Lung microvascular endothelial cell (primary cell): ENCODE measurements at places on chromosomes 6 and 20.

DNA sequence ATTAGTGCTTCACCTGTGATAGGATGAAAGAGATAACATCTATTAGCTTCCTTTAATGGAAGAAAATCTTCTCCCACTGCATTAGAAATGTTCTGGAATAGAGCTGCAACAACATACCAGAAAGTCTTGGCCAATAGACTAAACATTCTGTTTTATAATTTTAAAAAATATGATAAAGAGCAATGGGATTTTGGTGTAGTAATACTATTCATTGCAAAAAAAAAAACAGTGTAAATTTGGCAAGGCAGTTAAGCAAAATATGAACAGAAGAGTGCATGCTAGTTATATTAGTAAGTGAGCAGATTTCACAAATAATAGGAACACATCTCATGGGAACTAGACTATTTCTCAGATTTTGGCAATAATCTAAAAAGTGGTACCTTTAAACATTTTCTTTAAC is 43.3 kb downstream of the SOX4 start:
- no peak for DNase-seq

DNA sequence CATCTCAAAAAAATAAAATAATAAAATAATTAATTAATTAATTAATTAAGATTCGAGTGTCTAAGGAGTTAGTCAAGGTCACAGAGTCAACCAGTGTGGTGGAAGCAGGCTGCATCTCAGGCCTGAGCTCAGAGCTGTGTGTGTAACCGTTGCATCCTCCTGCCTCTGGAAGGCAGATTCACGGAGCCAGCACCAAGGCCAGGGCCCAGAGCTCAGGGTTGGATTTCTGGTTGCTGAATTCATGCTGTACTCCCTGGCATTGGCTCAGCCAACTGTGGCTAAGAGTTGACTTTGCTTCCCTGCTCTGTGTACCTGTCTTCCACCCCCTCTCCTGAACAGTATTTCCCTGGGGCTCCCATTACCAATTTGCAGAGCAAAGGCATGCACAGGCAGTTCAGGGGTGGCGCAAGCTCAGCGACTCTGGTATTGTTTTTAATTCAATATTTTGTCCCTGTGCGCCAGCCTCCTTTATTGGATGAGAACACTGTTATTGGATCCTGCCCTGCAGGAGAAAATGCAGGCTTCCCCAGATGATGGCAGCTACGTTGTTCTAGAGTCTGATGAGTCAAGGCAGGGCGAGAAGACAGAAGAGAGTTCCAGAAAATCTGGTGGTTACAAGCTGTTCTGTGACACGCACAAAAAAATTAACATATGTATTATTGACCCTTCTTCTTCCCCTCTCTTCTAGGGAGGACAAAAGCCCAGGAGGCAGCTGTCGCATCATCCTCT is 12.3 kb upstream of the CTNNBL1 start:
- DNase-seq, result no peak

DNA sequence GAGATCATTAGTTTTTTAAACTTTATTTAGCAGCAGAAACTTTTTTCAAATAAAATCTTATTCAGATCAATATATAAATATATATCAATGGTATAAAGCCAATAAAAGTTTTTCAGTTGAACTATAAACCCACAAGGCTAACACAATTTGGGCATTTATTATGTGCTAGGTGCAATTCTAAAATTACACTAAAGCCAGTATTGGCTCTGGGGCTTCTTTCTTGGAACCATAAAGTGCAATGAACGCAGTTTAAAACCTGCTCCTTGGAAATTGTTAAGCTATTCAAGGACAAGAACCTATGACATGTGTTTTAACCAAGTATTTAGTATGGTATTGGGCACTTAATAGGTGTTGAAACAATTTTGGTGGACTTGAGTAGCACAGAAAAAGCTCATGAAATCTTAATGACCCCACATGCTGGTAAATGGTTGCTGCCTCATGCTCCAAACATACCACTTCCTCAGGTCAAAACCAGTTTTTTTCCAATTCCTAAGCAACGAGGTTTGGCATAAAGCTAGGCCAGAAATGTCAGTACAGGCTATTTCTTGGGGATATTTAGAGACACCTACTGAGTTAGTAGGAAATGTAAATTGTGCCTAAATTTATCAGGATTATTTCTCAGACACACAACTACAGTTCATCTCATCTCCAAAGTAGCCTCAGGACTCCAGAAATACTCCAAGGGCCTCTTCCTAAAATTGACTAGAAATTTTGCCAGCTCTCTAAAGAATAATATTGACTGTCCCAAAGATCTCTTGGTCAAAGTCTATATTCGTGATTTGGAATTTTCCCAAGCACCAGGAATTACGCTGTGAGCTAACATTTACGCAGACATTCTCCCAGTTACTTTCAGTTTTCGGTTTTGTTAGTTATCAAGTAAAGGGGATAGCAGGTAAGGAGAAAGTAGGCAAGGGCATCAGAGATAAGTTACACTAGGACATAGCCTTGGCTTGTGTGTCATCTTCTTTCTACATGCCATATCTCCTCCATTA is 90.9 kb upstream of the LGSN start:
- DNase-seq, result no peak

DNA sequence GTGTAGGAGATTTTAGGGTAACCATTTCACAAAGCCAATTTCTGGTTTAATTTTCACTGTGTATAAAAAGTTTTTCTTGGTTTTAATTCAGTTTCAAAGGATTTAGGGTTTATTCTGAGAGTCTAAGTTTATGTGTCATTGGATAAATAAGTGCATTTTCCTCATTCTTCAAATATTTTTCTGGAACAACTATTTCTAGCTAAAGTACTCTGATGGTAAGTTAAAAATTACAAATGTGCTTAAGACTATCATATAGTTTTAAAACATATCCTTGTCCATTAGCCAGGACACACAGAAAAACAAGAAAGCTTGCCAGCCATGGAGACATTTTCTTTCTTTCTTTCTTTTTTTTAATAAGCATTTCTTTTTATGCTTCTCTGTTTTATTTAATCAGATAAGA is 333.0 kb downstream of the RFPL4B start:
- no peak for DNase-seq

DNA sequence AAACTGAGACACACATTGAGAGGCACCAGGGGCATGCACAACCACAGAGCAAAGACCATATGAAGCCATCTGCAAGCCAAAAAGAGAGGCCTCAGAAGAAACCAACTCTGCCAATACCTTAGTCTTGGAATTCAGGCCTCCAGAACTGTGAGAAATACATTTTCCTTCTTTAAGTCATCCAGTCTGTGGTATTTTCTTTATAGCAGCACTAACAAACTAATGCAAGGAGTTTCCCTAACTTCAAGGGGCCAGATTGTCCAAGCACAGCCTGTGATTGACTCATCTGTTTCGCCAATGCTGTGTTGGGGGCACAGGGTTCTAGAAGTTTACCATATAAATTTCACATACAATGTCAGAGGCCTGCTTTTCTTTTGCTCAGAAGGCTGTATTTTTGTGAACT is 364.6 kb downstream of the GJA1 start:
- DNase-seq, result no peak

DNA sequence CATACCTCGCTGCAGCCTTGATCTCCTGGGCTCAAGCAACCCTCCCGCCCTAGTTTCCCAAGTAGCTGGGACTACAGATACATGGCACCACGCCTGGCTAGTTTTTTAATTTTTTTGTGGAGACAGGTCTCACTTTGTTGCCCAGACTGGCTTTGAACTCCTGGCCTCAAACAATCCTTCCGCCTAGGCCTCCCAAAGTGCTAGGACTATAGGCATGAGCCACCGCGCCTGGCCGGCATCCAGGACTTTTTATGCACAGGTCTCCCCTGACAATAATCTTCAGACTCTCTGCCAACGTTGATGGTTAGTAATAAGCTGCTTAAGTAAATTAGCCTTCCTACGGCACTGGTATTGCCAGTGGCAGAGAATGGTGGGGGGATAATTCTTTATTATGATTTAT is 110.5 kb upstream of the MTHFD1L start:
- no peak for DNase-seq

DNA sequence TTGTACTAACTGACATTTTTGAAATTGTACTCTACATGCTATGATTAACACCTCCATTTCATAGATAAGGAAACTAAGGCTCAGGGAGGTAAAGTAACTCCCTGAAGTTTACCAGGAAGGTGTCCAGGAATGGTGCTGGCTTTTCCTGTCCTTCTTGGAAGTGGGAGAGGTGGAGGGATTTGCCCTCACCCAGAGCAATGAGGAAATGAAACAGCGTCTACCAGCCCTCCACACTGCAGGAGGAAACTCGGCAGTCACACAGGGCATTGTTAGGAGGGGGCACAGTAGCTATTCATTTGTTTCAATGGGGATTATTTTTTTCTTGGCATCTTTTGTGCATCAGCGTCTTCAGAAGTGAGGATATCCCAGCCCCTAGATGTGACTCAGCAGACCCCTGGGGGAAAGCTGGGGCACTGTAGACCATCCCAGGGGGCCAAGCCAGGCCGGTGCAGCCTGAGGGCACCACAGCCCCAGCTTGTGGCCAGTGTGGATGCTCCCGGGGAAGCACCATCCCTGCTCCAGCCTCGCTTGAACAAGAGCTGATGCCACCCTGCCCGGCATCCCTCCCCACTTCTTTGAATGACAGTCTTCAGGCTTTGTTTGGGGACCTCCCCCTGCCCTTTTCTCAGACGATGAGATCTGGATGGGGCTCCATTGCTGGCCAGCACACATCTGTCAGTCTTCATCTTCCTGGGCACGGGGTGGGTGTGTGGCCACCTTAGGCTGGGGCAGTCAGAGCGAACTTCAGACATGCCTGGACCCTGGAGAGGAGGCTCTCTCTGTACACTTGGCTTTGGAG is 224.4 kb upstream of the PMEPA1 start:
- no peak for DNase-seq
